ENCODE measurements at places on chromosomes 5 and 9.

GRCh38 chr5:83000428-83000827, 76.8 kb downstream of the TMEM167A start:
- DNase-seq = peak; percentile 18

DNA sequence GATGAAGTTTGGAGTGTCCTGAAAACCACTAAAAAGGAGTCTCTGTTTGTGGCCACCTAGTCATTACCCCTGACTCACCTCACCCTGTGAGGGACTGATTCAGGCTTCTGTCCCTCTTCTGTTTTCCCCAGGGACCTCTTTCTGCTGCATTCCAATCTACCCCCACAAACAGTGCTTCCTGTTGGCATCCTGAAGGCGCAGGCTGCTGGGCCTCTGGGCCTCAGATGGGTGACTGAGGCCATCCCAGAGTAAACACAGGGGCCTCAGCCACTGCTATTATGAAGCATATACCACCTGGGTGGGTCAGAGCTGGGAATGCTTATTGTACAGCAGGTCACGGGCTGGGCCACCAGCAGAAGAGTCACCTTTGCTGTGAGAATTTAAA, 20.0 kb downstream of the MORN5 start:
- no peak for DNase-seq

GRCh38 chr9:71001780-71002386, 119.5 kb downstream of the TRPM3 start:
- DNase-seq = no peak

GRCh38 chr5:177311392-177311722, 341 bp downstream of the MXD3 start:
- DNase-seq = no peak

DNA sequence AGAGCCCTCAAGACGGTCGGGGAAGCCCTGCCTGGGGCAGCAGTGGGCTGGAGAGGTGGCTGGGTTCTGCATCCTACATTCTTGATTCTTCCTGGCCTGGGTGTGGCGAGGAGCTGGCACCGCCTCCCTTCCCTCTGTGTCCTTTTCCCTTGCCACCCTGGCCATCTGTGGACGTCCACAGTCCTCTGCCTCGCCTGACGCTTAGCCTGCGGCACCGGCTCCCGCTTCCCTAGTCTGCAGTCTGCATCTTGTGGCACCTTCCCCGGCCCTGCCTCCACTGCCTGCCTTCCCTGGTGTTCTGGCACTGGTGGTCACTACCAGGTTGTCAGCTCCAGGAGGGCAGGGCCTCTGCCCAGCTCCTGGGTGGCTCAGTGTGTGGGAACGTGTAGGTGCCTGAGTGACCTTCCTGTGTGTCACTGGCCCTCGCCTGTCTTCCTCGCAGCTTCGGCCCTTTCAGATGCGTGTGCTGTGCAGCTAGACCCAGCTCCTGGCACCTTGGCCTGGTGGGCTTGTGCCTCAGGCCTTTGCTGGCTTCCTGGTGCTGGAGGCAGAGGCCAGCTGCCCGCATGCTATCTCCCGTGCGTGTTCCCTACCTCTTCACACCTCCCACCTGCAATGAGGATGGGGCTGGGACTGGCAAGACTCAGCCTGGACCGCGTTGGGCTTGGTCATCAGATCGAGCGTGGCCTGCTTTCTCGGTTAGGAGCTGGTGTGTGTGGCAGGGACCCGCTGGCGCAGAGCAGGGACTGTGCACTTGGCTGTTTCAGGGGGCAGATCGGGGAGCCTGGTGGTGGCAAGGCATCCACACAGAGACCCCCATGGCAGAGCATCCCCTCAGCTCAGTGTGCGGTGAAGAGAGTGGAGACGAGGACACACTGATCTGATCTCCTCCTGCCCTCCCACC, 20.9 kb downstream of the TRAF2 start:
- no peak for DNase-seq

GRCh38 chr5:318931-319601, 2.4 kb upstream of the AHRR start:
- DNase-seq = no peak

DNA sequence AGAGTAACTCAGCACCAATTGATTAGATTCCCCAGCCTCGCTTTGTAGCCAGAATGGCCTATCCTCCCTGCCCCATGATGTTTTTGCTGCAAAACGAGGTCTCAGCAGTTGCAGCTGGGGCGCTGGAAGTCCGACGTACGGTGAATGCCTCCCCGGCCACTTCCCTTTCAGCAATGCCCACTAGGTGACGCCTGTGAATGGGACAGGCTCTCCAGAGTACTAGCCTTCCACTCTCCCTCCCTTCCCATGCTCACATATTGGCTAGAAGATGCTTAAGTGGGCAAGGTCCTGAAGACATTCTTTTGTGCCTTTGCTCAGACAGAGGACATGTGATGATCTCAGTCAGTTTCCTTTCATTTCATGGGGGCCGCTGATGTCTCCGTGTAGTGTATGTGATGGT, 50.8 kb downstream of the DMRT2 start:
- no peak for DNase-seq

DNA sequence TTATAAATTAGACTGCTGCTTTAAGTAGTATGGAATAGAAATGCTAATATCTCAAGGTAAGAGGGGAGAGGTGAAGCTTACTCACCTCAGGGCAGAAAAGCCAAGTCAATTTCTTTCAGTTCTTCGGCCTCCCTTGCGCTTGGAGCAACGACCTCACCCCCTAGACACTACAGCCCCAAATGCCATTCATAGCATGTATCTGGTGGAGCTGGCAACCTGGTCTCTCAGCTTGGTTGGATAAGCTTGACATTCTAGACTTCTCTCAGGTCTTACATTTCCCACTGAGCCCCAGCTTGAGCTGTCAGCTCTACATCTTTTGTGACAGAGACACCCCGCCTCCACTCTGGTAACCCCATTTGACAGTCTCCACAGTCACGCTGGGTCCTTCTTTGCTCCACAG, 154.9 kb downstream of the ZNF608 start:
- DNase-seq = no peak

DNA sequence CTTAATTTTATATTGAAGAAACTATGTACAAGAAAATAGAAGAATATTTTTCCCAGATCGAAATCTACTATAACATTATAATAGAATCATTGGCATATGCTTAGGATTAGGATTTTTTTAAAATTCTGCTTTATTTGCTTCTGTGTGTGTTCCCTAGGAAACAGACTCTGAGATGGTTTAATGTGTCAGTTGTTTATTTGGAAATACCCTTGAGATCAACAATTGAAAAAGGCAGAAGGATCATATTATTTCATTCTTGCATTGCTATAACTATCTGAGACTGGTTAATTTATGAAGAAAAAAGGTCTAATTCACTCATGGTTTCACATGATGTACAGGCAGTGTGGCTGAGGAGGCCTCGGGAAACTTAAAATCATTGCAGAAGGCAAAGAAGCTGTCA, 622.6 kb downstream of the PRR16 start:
- DNase-seq = no peak

DNA sequence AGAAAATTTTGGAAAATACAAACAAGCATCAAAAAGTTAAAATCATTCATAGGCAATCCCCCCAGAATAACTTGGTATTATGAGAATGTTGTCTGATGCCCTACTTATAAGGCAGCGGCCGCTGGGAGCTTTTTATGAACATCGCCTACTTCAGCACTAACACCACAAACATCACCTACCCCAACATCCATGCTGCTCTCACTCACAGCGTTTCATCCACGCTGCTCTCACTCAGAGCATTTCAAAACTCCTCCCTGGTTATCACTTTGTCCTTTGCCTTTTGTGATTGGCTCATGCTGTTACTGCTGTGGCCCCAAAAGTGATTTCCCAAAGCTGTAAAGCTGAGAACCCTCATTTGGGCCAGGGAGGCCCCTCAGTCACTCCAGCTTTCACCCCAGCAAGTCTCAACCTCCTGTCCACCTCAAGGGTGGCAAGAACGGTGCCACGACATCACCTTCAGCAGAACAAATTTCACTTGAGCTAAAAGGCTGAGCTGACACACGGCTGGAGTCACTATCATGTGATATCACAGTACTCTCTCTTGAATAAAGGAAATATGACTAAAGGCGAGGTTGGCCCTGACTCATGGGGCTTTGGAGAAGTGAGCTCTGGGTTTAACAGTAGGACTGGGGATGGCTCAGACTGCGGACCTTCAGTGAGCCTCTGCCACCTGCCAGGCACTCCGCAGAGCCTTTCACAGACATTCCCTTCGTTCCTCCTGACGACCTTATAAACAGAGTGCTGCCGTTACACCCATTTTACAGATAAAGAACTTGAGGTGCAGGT, 25.2 kb downstream of the SHC3 start:
- DNase-seq = no peak

DNA sequence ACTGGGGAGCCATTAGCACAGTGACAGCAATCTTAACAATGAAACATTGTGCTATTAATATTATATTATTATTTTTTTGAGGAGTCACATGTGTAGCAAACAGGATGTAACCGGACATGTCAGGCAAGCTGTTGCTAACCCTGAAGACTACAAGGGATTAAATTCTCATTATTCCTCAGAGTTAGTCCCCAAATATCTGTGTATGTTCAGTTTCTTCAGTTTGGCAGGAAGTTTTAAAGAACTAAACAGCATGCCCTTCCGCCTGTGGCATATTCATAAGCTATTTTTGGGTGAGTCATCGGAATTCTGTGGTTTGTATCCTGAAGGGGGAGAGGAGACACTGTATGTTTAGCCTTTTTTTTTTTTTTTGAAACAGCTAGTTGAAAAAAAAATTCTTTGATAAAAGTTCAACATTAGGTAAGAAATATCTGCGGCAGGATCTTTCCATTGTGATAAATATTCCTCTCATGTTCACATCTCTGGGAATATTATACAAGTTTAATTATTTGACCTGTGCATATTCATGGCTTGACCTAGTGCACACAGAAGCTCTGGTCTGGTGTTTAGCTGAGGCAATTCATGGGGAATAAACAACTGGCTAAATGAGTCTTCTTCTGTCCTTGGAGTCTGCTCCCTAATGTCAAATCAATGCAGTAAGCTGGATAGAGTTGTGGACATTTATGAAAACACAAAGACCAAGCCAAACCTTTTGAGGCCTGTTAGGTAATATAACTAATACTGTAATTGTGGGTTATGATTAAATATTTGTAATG, 202.7 kb upstream of the CDKN2B start:
- peak; percentile 89 for DNase-seq

GRCh38 chr9:114941376-114941775, 11.0 kb upstream of the TNFSF8 start:
- DNase-seq = no peak

DNA sequence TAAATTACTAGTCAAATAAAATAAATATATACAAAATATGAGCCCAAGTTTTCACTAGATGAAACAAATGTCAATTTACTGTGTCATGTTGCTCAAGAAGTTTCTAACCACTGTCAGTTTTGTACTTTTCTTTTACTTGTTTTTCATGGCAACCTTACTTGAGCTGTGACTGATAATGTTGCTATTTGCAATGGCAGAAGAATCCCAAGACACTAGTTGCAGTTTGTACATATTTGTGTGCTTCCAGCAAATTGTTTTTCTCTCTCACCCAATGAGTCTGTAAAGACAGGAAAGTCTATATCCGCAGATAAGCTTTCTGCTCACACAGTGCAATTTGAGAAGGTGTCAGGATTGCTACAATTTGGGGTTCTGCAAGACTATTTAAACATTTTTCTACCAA, 338.6 kb upstream of the PCSK5 start:
- DNase-seq = no peak

- no peak for DNase-seq
Measured at GRCh38 chr9:108547411-108548135, 308.2 kb downstream of the ACTL7B start.

DNA sequence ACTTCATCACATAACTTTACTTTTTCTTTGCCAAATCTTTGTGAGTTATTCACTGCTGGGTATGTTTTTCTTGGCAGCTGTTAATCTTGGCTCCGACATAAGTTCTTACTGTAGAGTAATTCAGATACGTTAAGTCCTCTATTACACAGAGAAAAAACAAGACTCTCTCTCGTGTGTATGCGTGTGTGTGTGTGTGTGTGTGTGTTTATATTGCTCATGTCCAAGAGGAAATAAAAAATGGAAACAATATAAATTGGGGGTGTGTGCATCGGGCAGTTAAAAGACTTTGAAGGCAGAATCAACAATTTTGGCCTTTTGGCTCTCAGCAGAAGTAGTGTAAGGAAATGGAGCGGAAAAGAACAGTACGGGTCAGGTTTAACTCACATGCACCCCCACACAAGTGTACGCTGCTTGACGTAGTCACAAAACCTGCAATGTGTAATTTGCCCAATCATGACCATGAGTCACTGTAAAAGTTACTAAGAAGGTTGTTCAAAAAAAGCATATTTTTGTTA, 67.2 kb upstream of the IFNE start:
- DNase-seq = peak; percentile 94

GRCh38 chr5:101677961-101678360, 618.1 kb downstream of the SLCO4C1 start:
- DNase-seq = no peak

DNA sequence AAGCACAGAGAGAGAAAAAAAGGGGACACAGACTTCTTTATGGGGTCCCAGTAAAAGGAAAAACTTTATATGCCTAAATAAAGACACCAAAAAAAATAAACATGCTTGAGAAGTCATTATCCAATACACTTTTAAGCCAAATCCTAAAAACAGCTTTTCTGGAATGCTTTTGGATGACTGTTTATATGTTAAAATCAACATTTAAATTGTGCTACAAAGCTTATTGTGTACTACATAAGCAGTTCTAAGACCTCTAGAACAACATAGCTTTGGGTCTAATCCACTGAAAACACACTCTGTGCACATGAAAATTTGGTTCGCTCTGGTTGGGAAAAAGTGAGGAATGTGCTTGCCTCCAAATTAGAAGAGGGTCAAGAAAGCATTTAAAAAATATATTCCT, 92.5 kb downstream of the EBF1 start:
- no peak for DNase-seq

DNA sequence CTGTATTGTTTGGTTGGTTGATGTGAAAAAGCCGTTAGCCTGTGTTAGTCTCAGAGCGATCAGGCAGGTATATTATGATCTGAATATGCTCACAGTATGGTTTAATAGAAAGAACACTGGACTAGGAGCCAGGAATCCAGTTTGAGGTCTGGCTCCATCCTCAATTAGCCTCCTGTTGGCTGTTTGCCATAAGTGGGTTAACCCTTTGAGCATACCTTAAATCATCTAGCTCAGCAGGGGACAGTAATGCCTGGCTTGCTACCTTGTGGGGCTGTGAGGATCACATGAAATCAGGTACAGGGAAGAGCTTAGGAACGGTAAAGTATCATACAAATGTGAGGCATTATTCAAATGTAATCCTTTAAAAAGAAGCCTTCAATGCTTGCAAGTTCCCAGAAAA, 104.7 kb downstream of the CMYA5 start:
- DNase-seq = no peak

DNA sequence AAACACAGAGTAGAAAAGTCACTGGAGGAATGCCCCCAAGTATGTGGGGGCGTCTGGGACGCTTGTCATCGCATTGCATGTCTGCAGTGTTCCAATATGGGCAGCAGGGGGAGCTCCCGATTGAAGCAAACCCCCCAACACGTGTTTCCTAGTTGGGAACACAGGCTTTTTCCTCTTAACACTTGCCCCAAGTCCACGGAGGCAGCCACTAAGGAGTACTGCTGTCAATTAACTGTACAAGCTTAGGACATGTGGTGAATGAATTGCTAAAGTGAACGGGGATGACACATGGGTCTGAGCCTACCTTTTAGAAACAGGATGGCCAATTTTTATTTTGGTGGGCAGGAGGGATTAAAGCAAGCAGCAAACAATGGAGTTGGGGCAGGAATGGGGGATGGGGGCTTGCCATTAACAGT, 2.2 kb downstream of the GABRB2 start:
- no peak for DNase-seq

Data from fibroblast of skin of left biceps (primary cell).